H9 (cell line): ENCODE measurements at places on chromosomes 5 and 9. TPM values are rescaled to one million over a fixed set of nuclear protein-coding genes. Genes with fewer than 3 reads are reported as not detected.

GRCh38 chr5:38104497-38105230 lies 153.7 kb upstream of the EGFLAM start:
- peak overlapping the region; percentile 57 for H3K27ac ChIP-seq
- H3K36me3 ChIP-seq, result no peaks in the 10 kb centered on the region
- H3K4me3 ChIP-seq, result peak overlapping the region; percentile 65
- H3K27me3 ChIP-seq, result 0 out of 2 replicates have a peak, but pooled peaks cover 3% of the 10 kb centered on the region
- DNase-seq, result peak; percentile 82

GRCh38 chr5:170338933-170339779 lies 41.6 kb upstream of the LCP2 start:
- no peaks in the 10 kb centered on the region for H3K27me3 ChIP-seq
- H3K4me3 ChIP-seq, result no peak overlapping the region
- H3K36me3 ChIP-seq, result peaks cover 11% of the 10 kb centered on the region
- peak; percentile 76 for DNase-seq

The INSYN2B gene
- not detected in 2 replicates for total RNA-seq

- H3K27ac ChIP-seq, result no peak overlapping the region
- H3K4me1 ChIP-seq, result no peaks in the 10 kb centered on the region
- DNase-seq, result no peak
- H3K4me3 ChIP-seq, result no peak overlapping the region
- H3K27me3 ChIP-seq, result no peaks in the 10 kb centered on the region
- no peaks in the 10 kb centered on the region for H3K36me3 ChIP-seq
Measured at GRCh38 chr5:39503155-39503554, 78.4 kb upstream of the DAB2 start.

The KLHL9 gene
- total RNA-seq, result 17.4 and 18.2 TPM in 2 replicates

DNA sequence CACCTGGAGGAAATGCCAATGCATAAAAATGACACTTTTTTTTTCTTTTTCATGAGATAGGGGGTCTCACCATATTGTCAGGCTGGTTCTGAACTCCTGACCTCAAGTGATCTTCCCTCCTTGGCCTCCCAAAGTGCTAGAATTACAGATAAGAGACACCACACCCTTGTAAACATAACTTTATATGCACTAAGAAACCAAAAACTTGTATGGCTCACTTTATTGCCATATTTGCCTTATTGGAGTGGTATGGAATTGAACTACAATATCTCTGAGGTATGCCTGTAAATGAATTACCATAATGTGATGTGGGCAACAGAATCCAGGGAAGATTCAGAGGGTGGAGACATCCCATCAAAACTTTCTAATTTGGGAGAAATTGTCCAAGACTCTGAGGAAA lies 113.9 kb downstream of the UGCG start:
- no peaks in the 10 kb centered on the region for H3K4me1 ChIP-seq
- H3K27me3 ChIP-seq, result no peaks in the 10 kb centered on the region
- no peaks in the 10 kb centered on the region for H3K36me3 ChIP-seq
- H3K4me3 ChIP-seq, result no peak overlapping the region
- H3K27ac ChIP-seq, result no peak overlapping the region

- no peak overlapping the region for H3K27ac ChIP-seq
- no peaks in the 10 kb centered on the region for H3K4me1 ChIP-seq
- no peak for DNase-seq
- H3K27me3 ChIP-seq, result no peaks in the 10 kb centered on the region
- H3K4me3 ChIP-seq, result no peak overlapping the region
Measured at GRCh38 chr9:135552021-135552697, 6.2 kb downstream of the OBP2A start.

- H3K27ac ChIP-seq, result no peak overlapping the region
- DNase-seq, result no peak
- no peaks in the 10 kb centered on the region for H3K27me3 ChIP-seq
- H3K4me3 ChIP-seq, result no peak overlapping the region
Measured at GRCh38 chr5:72634444-72634843, 127.2 kb upstream of the ZNF366 start.

The ADAMTS2 gene
- total RNA-seq, result 5.4 and 5.9 TPM in 2 replicates

The CCNI2 gene
- 0.57 and 0.90 TPM in 2 replicates for total RNA-seq

The CNTRL gene
- 11.6 and 14.2 TPM in 2 replicates for total RNA-seq

GRCh38 chr5:172077664-172078425 lies 71.4 kb upstream of the FBXW11 start:
- no peak overlapping the region for H3K4me3 ChIP-seq
- no peaks in the 10 kb centered on the region; the same call in 1 of the 2 replicates for H3K4me1 ChIP-seq
- peaks cover 11% of the 10 kb centered on the region for H3K36me3 ChIP-seq
- DNase-seq, result peak; percentile 17
- no peaks in the 10 kb centered on the region for H3K27me3 ChIP-seq
- H3K27ac ChIP-seq, result no peak overlapping the region
